CD4-positive, CD25-positive, alpha-beta regulatory T cell (primary cell): ENCODE measurements at places on chromosomes 2 and 18. TPM values are rescaled to one million over a fixed set of nuclear protein-coding genes. Genes with fewer than 3 reads are reported as not detected.

COL5A2 gene
- not detected for polyA plus RNA-seq

CDK15 gene
- polyA plus RNA-seq, result not detected

NCKAP5 gene
- not detected for polyA plus RNA-seq

CRACDL gene
- polyA plus RNA-seq, result 0.18 TPM

HOXD1 gene
- not detected for polyA plus RNA-seq

D2HGDH gene
- polyA plus RNA-seq, result 0.73 TPM

FARP2 gene
- 6.5 TPM for polyA plus RNA-seq

IRS1 gene
- polyA plus RNA-seq, result not detected

DNA sequence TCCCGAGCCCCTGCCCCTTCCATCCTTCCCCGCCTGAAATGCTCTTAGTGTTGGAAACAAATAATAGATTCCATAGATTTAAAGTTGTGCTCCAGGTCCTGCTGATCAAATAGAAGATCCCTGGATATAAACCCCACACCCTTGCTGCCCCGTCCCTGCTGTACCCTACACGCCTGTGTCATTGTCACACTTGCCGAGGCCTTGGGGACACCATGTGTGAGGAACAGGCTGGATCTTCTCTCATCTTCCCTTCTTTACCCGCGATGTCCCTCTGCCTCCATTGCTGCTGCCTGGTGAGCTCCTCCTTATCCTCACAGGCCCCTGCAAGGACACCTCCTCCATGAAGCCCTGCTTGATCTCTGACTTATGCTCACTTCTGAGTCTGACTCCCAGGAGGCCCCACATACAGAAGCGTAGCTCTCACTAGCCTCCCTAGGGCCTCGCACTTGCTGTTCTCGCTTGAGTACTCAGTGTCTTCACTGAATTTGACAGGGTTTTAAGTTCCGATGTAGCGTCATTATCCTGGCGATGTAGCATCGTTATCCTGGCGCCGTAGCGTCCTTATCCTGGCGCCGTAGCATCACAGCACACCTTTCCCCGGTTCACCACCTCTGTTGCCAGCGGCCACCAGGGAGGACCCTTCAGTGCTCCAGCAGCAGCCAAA lies 221.9 kb downstream of the NDUFA10 start:
- H3K4me1 ChIP-seq, result no peaks in the 10 kb centered on the region
- no peak overlapping the region for H3K4me3 ChIP-seq
- no peaks in the 10 kb centered on the region for H3K36me3 ChIP-seq
- no peak overlapping the region for H3K27ac ChIP-seq
- no peaks in the 10 kb centered on the region for H3K27me3 ChIP-seq
- DNase-seq, result no peak

DNA sequence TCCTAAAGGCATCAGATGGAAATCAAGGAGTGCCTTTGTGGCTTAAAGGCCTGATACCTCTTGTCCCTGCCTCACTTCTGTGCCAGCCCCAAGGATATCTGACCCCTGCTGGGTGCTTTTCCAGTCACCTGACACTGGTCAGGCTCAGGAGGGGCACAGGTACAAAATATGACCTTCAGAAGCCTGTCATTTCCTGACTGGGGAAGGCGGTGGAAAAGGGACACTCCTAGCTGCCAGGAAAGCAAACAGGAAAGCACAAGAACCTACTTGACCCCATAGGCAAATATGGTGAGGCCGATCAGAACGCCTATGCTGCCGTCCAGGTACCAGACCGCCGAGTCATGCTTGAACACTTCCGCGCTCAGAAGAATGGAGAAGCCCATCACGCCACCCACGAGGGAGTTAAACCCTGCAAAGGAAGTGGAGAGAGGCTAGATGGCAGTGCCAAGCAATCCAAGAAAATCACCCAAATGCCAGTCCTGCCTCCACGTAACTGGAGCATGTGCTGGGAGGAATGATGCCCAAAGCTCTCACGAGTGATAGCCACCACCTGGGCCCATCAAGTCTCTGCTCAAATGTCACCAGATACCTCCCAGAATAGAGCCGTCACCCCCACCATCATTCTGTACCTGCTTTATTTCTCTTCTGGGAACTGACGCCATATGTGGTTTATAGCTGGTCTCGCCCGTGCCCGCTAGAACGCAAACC lies 204.0 kb downstream of the MGAT5 start:
- H3K27ac ChIP-seq, result no peak overlapping the region
- H3K4me1 ChIP-seq, result no peaks in the 10 kb centered on the region
- no peaks in the 10 kb centered on the region for H3K27me3 ChIP-seq
- peaks cover 4% of the 10 kb centered on the region for H3K36me3 ChIP-seq

DNA sequence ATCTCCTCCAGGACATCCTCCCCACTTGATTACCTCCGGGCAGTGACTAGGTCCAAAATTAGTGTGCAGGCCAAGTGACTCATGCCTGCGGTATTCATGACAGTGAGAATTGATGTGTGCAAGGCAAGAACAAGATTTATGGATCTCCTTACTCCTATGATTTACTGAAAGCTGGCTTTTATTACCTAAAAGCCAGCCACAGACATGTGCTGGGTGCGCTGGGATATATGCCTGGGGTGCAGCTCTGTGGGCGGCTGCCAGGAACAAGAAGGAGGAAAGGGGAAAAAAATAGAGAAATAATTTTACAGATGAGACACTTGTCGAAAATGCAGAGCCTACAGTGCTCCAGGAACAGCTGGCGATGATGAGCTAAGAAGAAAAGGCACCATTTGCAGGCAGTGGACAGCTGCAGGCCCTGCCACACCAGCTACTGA lies 359.3 kb downstream of the CMPK2 start:
- H3K4me3 ChIP-seq, result no peak overlapping the region
- no peaks in the 10 kb centered on the region for H3K27me3 ChIP-seq

GRCh38 chr2:177245010-177245422 lies 19.5 kb downstream of the NFE2L2 start:
- DNase-seq, result no peak
- peaks cover 75% of the 10 kb centered on the region for H3K4me1 ChIP-seq
- no peaks in the 10 kb centered on the region for H3K27me3 ChIP-seq
- peak overlapping the region; percentile 38 for H3K27ac ChIP-seq

GRCh38 chr18:44386401-44386800 lies 294.3 kb upstream of the SETBP1 start:
- DNase-seq, result no peak
- H3K27ac ChIP-seq, result no peak overlapping the region
- H3K27me3 ChIP-seq, result no peaks in the 10 kb centered on the region
- no peaks in the 10 kb centered on the region for H3K4me1 ChIP-seq

- DNase-seq, result no peak
- no peak overlapping the region for H3K27ac ChIP-seq
- no peak overlapping the region for H3K4me3 ChIP-seq
- H3K4me1 ChIP-seq, result no peaks in the 10 kb centered on the region
- H3K27me3 ChIP-seq, result no peaks in the 10 kb centered on the region
These were observed 127.0 kb downstream of the METTL4 start for GRCh38 chr18:2444201-2444875.

- DNase-seq, result no peak
- H3K36me3 ChIP-seq, result no peaks in the 10 kb centered on the region
- H3K4me1 ChIP-seq, result peaks cover 65% of the 10 kb centered on the region
- H3K27ac ChIP-seq, result no peak overlapping the region
- no peaks in the 10 kb centered on the region for H3K27me3 ChIP-seq
- H3K4me3 ChIP-seq, result peak overlapping the region; percentile 57
These were observed 20.2 kb downstream of the MGAT4A start for GRCh38 chr2:98710734-98711133.

DNA sequence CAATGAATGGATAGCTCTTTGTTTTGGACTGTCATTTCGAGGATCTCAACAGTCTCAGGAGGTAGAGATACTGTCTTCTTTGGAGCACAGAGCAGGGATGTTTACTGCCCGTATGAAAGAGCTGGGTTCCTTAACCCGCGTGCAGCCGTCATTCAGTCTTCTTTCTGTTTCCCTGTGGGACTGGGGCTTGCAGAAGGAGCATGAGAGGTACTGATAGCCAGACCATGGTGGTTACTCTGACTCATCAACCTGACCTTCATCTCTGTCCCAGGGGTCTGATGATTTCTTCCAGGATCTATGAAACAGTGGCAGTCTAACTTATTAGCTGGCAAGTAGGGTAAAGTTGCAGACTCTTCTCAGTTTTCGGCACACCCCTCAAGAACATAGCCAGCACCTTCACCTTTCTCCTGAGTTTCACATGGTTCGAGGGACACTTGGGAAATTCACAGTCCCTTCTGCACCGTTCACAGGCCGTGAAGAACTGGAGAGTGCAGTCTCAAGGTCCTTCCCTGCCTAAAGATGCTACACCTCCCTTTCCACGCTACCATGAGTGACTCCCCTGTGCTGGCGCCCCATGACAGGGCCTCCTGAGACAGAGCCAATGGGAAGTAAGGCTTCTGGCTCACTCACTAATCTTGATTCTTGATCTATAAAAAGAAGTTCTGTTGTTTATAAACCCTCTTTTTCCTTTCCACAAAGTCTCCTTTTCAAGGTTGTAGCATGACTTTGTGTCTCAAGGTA lies 226.2 kb downstream of the MC4R start:
- H3K36me3 ChIP-seq, result no peaks in the 10 kb centered on the region
- peaks cover 3% of the 10 kb centered on the region for H3K27me3 ChIP-seq
- H3K4me1 ChIP-seq, result no peaks in the 10 kb centered on the region
- H3K4me3 ChIP-seq, result no peak overlapping the region

DNA sequence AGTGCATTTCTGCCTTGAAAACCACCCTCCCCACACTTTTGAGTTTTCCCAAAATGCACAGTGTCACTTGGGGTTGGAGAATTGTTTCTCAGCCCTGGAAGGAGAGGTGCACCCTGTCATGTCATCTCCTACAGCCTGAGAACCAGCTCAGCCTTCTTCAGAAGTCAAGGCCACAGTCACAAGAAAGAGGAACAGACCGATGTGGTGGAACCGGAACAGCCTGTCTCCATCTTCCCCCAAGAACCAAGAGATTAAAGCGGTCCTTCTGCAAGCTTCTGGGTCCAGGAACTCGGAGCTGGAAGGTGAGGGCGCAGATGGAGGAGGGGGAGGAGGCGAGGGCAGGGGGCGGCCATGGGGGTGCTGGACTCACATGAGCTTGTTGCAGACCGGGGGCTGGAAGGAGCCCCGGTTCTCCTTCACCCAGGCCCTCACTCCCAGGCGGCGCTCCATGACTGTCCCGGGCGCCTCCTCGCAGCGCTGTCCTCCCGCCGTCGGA lies 248 bp downstream of the HAAO start:
- peaks cover 14% of the 10 kb centered on the region for H3K4me1 ChIP-seq
- no peak overlapping the region for H3K4me3 ChIP-seq

DNA sequence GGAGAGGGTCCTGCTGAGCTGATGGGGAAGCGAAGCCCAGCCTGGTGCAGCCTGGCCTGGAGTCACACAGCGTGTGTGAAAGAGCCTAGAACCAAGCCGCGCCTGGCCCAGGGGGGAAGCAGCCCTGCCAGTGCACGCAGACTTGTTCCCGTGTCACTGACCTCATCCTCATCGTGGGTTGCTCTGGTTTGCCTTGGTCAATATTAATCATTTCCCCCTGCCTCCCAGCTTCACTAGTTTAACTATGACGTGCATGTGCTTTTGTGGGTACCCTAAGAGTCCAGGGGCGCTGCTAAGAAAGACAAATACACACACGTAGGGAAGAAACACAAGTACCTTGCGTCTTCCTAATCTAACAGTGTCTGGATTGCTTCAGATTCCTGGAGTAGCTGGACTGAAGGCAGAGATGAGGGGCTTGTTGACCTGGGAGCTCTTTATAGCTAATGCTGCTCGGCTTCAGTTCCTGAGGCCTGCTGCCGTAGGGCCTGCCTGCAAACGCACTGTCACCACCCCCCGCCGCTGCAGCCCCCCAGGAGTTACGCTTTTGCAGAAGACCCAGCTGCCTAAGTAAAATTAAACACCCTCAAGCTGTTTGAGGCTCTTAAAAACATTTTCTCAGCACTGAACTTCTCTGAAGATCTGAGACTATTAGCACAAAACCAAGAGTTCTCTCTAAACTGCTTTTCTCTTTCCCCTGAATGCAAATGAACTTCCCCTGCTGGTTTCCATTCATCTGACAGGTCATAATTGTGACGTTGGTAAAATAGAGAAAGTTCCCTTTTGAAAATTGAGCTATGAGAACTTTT lies 159.2 kb downstream of the FAM210A start:
- peaks cover 4% of the 10 kb centered on the region for H3K36me3 ChIP-seq
- H3K4me3 ChIP-seq, result peak overlapping the region; percentile 47
- H3K27me3 ChIP-seq, result no peaks in the 10 kb centered on the region
- peak overlapping the region; percentile 63 for H3K27ac ChIP-seq
- DNase-seq, result no peak
- peaks cover 33% of the 10 kb centered on the region for H3K4me1 ChIP-seq

- no peaks in the 10 kb centered on the region for H3K4me1 ChIP-seq
- H3K4me3 ChIP-seq, result no peak overlapping the region
- no peaks in the 10 kb centered on the region for H3K27me3 ChIP-seq
- DNase-seq, result no peak
- no peaks in the 10 kb centered on the region for H3K36me3 ChIP-seq
These were observed 560.5 kb upstream of the HS6ST1 start for GRCh38 chr2:128879161-128879560.

GRCh38 chr18:70421471-70422390 lies 132.9 kb downstream of the SOCS6 start:
- no peak for DNase-seq
- peaks cover 1% of the 10 kb centered on the region for H3K27me3 ChIP-seq
- H3K4me1 ChIP-seq, result no peaks in the 10 kb centered on the region
- H3K36me3 ChIP-seq, result no peaks in the 10 kb centered on the region

DNA sequence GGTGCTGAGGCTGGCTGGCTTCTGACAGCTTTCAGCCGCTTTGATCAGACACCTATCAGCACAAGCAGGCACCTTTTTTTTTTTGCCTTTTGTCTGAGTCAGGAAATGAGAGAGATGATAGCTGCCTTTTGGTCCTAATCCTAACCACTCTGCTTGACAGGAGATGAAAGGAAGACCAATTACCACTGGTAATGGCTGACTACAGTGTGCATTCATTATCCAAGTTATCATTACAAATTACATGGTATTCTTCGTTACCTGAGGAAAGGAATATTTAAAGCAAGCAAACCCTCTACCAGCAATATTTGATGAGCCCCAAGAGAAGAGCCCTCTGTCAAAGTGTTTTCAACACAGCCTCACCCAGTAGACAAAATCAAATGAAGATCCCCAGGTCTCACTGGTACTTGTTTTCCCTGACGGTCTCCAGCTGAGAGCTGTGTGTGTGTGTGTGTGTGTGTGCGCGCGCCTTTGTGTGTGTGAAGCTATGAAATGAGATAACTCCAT lies 925.7 kb downstream of the DCDC2C start:
- no peak overlapping the region for H3K27ac ChIP-seq
- H3K4me1 ChIP-seq, result no peaks in the 10 kb centered on the region
- H3K27me3 ChIP-seq, result no peaks in the 10 kb centered on the region
- no peaks in the 10 kb centered on the region for H3K36me3 ChIP-seq
- H3K4me3 ChIP-seq, result no peak overlapping the region

GRCh38 chr2:127579231-127579630 lies 43.7 kb downstream of the MYO7B start:
- no peaks in the 10 kb centered on the region for H3K36me3 ChIP-seq
- DNase-seq, result no peak
- no peak overlapping the region for H3K27ac ChIP-seq
- H3K27me3 ChIP-seq, result no peaks in the 10 kb centered on the region
- peaks cover 4% of the 10 kb centered on the region for H3K4me1 ChIP-seq
